ENCODE measurements at places on chromosomes 12 and 14.
A peak's percentile ranks its signal among the peaks of the same experiment; 100 is the strongest.

DNA sequence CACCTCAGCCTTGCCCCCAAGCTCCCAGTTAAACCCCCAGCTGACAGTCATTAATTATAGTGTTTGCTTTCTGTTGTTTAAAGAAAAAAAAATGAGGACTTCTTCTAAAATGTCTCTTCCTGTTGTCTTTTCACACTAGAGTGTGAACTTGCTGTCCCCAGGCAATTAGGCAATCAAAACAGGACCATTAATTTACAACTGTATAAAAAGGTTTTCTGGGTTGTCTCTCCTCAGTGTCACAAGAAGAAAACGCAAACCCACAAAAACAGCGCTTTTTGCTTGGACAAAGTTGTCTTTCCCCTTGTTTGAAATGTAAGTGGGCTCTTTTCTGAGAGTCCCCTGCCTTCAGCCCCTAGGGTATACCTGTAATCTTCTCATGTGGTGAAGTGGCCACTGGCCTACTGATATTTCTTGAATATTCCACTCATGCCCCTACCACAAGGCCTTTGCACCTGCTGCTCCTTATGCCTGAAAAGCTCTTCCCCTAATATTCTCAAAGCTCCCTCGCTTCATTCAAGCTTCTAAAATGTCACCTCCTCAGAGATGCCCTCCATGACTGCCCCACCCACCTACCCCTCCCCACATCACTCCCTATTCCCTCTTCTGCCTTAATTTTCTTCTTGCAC, 158.9 kb upstream of the PWP1 start:
- no peak for DNase-seq

DNA sequence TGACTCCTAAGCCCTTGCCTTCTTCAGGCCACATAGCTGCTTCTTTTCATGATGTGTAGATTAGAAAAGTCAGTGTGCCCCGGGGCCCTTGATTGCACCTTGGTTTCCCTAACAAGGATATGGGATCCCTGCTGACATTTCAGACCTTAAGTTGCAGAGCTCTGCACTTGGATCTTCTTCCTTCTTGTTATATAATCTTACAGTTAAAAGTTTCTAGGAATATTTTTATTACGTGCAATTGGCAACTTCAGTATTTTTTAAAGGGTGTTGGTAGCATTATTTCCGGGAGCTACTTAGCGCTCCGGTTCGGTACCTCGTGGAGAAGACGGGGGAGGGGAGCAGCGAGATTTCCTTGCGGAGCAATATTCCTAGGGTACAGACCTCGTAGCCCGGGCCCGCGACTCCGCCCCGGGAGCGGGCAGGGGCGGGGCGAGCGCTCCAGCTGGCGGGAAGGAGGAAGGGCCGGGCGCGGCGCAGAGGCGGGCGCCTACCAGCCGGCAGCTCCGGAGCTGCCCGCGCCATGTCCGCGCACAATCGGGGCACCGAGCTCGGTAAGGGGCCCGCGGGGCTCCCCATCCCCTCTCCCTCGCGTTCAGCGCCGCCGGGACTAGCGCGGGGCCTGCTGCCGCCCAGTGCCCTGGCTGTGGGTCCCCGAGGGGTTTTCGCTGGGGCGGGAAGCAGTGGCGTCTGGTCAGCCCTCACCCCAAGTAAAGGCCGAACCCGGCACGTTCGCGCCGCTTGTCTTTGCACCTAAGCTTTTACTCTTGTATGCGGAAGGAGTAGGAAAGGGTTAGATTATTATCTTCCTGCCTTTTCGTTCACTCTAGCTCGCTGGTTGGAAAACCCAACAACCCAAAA, at the start of gene DERA:
Gene DERA (plus strand): TSS at position 469 of the 858 bp plus-strand sequence. CDS start 52 bp downstream, at position 521.
- peak; percentile 74 for DNase-seq

DNA sequence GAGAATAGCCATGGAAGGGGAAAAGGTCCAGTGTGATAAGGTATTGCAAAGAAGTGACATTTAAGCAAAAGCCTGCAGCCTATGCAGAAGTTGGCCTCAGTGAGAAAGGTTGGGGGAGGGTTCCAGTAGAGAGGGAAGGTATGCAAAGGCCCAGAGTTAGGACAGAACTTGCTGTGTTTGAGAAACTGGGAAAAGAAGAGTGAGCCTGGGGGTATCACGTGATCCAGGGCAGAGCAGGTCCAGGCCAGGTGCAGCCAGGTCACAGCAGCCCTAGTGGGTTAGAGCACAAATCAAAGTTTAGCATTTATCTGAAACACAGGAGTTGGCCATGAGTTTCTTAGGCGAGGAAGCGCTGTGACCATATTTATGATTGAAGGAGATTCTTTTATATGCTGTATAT, 1.6 kb downstream of the SERPINA5 start:
- no peak for DNase-seq

GRCh38 chr12:118312578-118312977, 60.1 kb downstream of the TAOK3 start:
- no peak for DNase-seq

GRCh38 chr14:77599889-77600288, 16.5 kb downstream of the SPTLC2 start:
- no peak for DNase-seq
